NCI-H187 (cell line): ENCODE measurements at places on chromosomes 5 and 9.

DNA sequence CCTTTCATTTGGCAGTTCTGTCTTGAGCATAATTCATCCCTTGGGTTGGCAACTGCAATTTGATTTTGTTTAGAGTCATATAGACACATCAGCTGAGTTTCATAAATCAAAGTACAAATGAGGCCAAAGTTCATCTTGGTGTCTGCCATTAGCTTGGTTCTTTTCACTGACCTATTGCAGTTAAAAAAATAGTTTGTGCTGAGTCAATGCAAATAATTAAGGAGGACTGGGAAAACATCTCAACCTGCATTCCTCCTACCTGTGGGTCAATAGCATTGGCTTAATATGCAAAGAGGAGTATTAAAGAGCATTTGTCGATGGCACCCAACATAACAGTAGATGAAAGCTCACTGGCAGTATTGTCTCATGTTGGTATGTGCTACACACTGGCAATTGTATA, 1.6 kb downstream of the PKD2L2 start:
- DNase-seq = no peak

DNA sequence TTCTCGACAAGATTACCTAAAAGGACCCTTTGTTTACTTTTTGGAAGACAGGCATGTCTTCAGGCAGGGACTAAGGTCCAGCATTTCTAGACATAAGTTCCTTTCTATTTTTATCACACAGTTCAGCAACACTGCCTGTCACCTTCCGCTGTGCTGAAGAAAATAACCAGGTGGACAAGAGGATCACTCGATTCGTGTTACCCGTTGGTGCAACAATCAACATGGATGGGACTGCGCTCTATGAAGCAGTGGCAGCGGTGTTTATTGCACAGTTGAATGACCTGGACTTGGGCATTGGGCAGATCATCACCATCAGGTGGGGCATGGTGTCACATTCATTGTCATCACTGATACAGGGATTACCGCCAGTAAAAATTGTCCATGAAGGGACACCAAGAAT, 85.6 kb upstream of the PLPP6 start:
- DNase-seq = no peak

GRCh38 chr5:90845723-90846554, 287.3 kb downstream of the ADGRV1 start:
- no peak for DNase-seq

- no peak for DNase-seq
These were observed 151.5 kb downstream of the PAX5 start for GRCh38 chr9:36882594-36882993.

- DNase-seq = no peak
These were observed 50.7 kb upstream of the IL6ST start for GRCh38 chr5:56045469-56045868.

DNA sequence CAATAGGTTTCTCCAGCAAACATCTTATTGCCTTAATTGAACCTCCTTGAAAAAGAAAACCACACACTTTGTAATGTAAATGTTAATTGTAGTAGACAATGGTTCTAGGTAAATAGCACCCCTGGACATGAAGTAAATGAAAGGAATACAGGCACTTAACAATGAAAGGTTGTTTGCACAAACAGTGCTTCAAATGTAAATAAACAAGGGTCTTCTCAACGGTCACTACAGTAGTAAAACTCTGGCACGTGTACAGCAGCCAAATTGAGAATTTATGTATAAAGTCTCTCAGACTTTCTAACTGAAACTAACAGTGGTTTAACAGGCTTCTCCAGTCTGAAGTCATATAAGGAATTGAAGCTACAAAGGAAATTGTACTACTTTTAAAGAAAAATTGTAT, 218.3 kb downstream of the MEF2C start:
- no peak for DNase-seq

GRCh38 chr5:158378931-158379330, 520.0 kb upstream of the CLINT1 start:
- DNase-seq = no peak

GRCh38 chr5:140631831-140632365, 1.1 kb downstream of the CD14 start:
- peak; percentile 6 for DNase-seq
